ENCODE measurements at places on chromosomes 3 and 15. TPM values are rescaled to one million over a fixed set of nuclear protein-coding genes. Genes with fewer than 3 reads are reported as not detected.
A peak's percentile ranks its signal among the peaks of the same experiment; 100 is the strongest.

- no peak for DNase-seq
These were observed 143.4 kb upstream of the BCL6 start for GRCh38 chr3:187888701-187889100.

GRCh38 chr3:23697416-23697815 lies 108.3 kb upstream of the UBE2E1 start:
- DNase-seq: no peak

DNA sequence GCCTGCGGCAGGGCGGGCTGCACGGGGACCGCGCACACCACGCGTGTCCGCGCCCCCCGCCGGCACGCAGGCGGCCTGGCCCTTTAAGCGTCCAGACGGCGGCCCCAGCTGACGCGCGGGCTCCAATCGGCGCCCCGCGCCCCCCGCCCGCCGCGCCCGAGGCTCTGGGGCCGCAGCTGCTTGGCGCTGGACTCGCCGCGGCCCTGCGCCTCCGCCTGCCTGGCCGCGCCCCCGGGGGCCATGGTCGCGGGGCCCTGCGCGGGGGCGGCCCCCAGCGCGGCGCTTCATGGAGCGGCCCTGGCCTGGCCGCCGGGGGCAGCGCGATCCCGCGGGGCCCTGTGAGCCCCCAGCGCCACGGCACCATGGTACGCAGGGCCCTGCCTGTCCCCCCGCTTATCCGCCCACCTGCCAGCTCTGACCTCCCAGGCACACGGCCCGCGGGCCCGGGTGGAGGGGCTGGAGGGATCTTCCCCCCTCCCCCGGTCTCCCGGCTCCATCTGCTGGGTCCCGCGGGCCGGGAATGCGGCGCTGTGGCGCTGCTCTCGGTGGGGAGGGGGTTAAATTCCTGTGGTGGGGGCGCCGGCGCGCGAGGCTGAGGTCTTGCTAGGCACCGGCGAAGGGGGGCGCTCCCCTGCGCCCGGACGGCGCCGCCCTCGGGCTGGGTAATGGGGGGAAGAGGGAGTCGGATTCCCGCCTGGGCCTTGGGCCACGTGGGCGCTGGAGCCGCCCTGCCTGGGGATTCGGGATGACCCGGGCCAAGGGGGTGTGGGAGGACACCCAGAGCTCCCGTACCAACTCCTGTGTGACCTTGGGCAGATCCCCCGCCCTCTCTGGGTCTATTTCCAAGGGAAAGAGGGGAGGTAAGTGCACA lies 1.1 kb downstream of the ZBTB47 start:
- no peak for DNase-seq

- DNase-seq: no peak
These were observed 167.9 kb downstream of the PDE8A start for GRCh38 chr15:85149465-85150129.

GRCh38 chr3:31815631-31816440 lies 165.2 kb downstream of the OSBPL10 start:
- DNase-seq: no peak

DNA sequence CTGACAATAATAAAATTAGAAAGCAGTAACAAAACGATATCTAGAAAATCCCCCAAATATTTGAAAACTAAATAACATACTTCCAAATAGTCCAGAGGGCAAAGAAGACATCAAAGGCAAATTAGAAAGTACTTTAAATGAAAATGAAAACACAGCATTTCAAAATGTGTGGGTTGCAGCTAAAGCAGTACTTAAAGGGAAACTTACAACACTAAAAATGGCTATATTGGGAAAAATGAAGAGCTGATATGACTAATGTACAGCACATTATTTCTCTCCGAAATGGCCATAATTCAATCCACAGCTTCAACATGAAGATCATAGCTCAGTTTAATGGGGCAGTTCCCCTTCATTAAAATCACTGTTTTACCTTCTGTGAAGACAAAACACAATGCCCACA lies 71.9 kb downstream of the FBXL22 start:
- no peak for DNase-seq

- no peak for DNase-seq
These were observed 24.1 kb downstream of the EAF1 start for GRCh38 chr3:15451216-15452113.

- no peak for DNase-seq
These were observed 4.0 kb downstream of the CFAP100 start for GRCh38 chr3:126398423-126399350.

The CDCP1 gene
- total RNA-seq: 75.7 TPM

DNA sequence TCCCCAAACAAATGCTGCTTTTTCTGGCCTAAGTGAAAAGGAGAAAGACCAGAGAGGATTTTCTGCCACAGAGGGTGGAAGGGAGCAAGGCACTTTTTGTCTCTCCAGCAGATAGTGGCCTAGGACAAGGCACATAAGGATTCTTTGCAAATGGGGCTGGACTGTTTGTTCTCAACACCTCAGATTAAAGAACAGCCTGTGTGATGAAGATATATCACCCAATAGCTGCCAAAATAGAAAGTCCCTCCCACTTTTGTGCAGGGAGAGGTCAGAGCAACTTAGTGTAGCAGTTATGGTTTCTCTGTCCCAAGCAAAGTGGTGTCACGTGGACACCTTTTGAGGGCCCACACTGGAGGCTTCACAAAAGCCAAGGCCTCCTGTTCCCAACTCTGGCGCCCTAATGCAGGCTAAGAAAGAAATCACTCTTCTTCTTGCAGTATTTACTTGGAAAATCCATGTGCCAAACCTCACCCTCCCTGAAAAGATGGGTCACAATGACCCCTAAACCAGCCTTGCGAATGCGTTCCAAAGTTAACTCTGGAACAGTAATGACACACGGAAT lies 84.9 kb downstream of the LRIG1 start:
- DNase-seq: no peak

DNA sequence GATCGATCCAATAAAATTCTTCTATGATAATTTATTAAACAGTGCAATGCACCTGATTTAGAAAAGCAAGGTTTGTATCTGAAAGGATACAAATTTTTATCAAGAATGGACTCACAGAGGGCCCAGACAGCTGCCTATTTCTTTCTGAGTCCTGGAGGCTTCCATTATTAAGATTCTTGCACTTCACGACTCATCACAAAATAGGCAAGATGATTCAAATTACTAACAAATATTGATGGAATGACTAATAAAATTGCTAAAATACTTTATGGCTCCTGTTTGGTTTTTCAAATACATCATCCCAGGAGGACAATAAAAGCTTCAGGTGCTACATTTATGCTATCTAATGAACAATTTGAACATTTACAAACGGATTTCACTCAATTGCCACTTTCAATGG lies 483.0 kb upstream of the AGTR1 start:
- DNase-seq: no peak

The EHHADH gene
- 8.8 TPM for total RNA-seq

- no peak for DNase-seq
These were observed 12.7 kb downstream of the C3orf22 start for GRCh38 chr3:126546013-126546412.

DNA sequence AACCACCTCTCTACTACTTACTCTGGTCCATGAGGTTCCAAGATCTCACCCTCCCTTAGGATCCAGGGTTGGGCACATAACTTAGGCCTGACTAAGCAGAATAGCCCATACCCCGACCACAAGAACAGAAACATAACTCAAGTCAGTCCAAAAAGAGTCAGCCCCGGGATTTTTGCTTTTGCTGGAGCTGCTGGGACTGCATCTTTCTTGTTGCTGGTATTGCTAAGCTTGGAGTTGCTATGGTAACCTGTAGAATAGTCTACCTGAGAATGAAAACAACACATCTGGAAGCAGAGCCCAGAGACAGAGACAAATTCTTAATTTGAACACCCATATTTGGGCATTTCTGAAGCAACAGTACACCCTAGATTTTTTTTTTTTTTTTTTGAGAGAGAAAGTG lies 6.5 kb downstream of the RUBCN start:
- DNase-seq: peak; percentile 78

- no peak for DNase-seq
These were observed 25.2 kb downstream of the PML start for GRCh38 chr15:74019734-74020133.

The CCDC9B gene
- 168 TPM for total RNA-seq

- DNase-seq: no peak
These were observed 39.8 kb downstream of the SEMA3G start for GRCh38 chr3:52405066-52405465.

- DNase-seq: peak; percentile 85
These were observed 622 bp downstream of the NAALADL2 start for GRCh38 chr3:174859756-174860155.

The LINGO1 gene
- total RNA-seq: not detected

- DNase-seq: no peak
These were observed 438 bp downstream of the THBS1 start for GRCh38 chr15:39581242-39581792.

GRCh38 chr3:159919873-159920272 lies 68.8 kb upstream of the IL12A start:
- no peak for DNase-seq

- no peak for DNase-seq
These were observed 67.2 kb downstream of the CACNA2D2 start for GRCh38 chr3:50436114-50436674.

DNA sequence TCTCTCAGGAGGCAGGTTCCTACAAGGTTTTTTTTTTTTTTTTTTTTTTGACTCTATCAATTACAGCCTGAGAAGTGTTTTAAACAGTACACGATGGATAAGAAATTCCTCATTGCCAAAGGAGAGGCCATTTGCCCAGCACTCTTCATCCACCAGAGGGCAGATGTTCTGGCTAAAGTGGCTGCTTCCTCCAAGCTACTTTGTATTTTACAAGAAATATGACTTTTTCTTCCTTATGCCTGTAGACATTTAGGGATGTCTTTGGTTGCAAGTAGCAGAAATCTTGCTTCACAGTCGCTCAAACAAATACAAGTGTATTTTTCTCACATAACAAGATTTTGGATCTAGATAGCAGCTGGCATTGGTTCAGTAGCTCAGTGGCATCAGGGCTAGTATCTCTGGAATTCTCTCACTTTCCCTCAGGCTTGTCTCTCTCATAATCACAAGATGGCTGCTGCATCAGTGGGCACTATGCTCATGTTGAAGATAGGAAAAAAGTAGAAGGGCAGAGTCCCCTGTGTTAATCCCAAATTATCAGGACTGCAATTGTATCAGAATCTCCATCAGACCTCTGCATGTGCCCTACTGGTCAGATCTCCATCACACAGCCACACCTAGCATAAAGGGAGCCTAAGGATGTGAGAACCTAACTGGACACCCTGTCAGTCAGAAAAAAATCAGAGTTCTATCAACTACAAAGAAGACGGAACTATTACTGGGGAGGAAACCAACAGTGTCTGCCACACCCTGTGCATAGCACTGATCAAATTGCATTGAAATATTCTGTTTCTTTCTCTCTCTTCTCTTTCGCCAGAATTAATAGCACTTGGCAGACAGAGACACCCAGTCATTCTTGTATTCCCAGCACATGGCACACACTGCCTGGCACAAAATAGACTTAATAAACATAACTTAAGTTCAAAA lies 138.9 kb upstream of the COL8A1 start:
- peak; percentile 46 for DNase-seq

The SETMAR gene
- total RNA-seq: 4.9 TPM

- DNase-seq: no peak
These were observed 233.0 kb upstream of the SATB1 start for GRCh38 chr3:18657858-18658820.

The KLHL40 gene
- not detected for total RNA-seq

The HDAC11 gene
- total RNA-seq: 24.3 TPM

GRCh38 chr3:98269846-98270245 lies 5.8 kb downstream of the OR5H6 start:
- DNase-seq: no peak

DNA sequence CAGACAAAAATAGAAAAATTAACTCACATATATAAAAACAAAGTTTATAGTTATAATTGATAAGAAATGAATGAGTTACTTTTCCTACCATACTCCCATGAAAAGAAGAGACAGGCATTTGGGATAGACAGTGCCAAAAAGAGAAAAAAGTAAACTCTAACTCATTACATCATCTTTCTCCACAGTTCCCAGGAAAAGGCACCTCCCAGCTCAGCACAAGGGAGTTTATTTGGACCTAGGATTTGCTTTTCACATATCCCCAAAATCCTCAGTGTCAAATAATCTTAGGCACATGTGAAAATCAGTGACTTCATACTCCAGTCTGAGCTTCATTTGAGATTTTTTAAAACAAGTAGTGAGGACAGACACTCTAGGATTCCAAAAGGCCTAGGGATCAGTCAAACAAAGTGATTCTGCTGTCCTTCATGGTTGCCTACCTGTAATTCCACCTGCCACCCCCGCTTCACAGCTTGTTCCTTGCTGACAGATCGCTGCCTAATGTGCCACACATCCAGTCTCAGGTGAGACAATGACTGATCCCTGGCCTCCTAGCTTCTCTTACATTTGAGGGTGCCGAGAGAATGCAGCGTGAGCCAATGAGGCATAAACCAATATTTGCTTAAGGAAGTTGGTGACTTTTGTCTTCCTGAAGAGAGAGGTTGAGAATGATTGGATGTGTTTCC lies 573.7 kb downstream of the TBL1XR1 start:
- no peak for DNase-seq

DNA sequence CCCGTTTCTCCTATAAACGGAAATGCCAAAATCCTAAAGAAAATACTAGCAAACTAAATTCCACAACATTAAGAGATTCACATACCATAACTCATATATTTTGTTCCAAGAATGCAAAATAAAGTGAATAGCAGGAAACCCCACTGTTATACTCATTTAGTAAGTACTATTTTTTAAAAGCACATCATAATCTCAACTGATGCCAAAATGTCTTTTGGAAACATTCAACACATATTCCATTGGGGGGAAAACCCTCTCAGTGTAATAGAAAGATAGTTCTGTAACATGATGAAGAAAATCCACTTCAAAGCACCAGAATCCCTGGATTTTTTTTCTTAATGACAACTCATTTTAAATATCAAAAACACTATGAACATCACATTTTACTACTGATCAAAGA lies 93.0 kb upstream of the EIF1B start:
- no peak for DNase-seq

The TOPBP1 gene
- 52.2 TPM for total RNA-seq

The ROBO1 gene
- total RNA-seq: 17.5 TPM

Measured in PC-9 (cell line).